Spinal cord (tissue), 10 donors: ENCODE measurements at places on chromosomes 6 and 20. TPM values are rescaled to one million over a fixed set of nuclear protein-coding genes. Genes with fewer than 3 reads are reported as not detected.

DNA sequence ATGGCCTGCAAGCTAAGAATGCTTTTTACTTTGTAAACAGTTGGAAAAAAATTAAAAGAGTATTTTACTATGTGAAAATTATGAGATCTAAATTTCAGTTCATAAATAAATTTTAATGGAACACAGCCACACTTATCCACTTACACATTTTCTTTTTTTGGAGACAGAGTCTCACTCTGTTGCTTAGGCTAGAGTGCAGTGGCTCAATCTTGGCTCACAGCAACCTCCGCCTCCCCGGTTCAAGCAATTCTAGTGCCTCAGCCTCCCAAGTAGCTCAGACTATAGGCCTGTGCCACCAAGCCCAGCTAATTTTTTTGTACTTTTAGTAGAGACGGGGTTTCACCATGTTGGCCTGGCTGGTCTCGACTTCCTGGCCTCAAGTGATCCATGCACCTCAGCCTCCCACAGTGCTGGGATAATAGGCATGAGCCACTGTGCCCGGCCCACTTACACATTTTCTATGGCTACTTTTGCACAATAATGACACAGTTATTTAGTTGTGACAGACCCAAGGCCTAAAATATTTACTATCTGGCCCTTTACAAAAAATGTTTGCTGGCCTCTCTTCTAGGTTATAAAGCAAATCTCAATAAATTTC is 109.6 kb downstream of the INSM1 start:
- no peak for DNase-seq

DNA sequence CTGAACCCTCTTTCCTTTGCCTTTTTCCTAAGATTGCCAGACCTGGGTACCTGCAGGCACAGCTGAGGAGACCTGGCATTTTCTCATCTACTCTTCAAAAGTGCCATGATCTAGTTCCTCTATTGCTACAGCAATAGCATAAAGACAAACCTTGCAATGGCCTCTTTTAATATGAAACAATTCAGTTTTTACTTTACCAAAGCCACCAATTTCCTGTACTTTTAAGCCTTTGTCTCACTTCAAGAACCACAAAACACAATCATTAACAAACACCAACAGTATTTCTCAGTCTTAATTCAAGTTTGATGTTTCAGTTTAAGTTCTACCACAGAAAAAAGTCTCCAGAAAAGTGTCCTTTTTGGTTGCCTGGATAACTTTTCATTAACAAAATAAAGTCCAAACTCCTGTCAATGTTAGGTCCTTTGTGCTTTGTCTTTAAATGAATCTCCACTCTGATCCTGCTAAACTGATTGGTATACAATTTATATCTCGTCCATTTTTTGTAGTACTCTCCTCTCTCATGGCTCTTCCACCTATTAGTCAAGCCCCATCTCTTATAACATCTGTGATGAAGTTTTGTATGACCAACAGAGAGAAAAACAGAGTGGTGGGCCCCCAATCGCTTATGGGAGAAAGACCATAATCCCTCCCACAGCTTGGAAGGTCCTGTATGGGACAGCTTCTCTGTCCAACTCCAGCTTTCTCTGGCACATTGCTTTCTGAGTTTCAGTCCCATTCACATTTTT is 50.5 kb upstream of the THEMIS start:
- no peak for DNase-seq

Gene RAET1L
- not detected for total RNA-seq

Gene CDSN
- not detected for total RNA-seq

Gene SLC35B2
- 53.7 TPM for total RNA-seq
